ENCODE measurements at places on chromosomes 6 and 20.

- DNase-seq, result no peak
Measured at GRCh38 chr6:79943133-79943532, 4.2 kb downstream of the ELOVL4 start.

DNA sequence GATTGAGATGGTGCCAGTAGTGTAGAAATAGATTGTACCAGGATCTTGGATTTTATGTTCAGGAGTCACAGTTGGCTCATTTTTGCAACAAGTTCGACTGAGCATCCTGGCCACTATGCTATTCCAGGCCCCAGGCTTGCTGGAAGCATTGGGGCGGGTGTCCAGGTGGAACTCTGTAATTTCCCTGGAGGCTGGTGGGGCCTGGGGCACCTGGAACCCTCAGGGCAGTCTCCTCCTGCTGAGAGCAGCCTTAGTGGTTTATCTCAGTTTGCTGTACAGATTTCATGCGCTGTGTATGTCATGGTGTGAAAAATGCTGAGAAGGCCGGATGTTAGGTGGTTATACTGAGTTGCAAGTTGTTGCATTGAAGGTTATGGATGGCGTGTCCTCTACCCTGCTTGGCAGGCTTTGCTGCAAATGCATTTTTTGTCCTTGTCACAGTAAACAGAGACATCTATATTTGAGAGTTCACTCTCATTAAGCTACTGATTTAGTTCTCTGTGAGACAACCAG, 135.1 kb upstream of the MYLIP start:
- DNase-seq, result no peak

DNA sequence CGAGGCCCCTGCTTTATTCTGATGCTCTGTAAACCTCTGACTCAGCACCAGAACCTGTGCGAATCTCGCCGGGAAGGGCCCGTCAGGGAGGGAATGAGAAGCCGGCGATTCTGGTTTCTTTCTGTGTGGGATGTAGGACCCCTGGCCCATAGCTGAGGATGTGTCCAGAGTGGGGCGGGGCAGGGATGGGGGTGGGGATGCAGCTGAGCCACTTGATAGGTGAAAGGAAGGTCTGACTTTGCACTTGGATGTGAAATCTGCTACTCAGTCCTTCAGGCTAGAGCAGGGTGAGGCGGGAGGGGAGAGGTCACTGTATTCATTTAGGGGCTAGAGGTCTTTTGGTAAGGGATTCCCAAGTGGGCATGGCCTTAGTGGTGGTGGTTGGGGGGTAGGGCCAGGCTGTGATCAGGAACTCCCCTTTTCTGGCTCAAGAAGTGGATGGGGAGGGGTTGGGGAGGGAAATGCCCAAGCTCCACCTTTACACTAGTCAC, 2.3 kb downstream of the TOX2 start:
- peak; percentile 49 for DNase-seq

DNA sequence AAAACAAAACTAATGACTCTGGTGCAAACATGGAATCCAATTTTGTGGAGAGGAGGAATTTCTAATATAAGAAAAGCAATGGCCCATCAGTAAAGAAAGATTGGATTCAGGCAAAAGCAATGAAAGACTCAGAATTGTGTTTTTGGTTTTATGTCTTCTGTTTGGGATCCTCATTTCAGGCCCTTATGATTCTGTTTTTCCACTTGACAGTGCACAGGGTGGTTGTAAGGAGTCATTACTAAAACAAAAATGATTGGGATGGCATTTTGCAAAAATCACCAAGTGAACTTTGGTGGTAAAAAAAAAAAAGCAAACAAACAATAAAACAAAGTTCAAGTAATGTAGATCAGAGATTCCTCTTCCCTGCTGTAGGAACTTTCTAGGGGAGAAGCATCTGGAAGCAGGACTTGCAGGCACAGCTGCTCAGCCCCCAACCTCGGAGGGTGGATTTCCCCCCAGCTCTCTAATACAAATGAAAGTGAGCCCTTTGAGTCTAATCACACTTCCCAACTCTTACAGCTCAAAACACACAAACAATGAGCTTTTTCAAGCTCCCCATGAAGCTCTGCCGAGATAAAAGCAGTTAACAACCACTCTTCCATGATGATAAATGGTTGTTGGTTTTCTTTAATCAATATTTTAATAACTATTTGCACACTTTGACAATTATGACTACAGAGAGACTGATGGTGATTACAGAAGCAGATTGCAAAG, 177.7 kb downstream of the ZDHHC14 start:
- no peak for DNase-seq

DNA sequence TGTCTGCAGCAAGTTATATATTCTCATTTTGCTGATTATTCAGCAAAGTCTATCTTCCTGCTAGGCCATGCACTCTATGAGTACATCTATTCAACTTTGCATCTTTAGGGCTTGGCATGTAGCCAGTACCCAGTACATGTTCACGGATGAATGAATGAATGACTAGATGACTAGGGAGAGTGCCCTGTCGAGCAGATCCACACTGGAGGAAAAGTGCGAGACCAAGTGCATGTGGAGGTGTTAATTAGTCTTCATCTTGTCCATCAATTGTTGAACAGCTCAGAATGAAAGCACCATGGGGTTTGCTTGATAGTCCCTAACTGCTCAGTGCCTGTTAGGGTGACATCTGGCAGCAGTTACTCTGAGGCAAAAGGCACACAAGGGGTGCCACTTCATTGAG, 30.4 kb downstream of the TM9SF4 start:
- no peak for DNase-seq

DNA sequence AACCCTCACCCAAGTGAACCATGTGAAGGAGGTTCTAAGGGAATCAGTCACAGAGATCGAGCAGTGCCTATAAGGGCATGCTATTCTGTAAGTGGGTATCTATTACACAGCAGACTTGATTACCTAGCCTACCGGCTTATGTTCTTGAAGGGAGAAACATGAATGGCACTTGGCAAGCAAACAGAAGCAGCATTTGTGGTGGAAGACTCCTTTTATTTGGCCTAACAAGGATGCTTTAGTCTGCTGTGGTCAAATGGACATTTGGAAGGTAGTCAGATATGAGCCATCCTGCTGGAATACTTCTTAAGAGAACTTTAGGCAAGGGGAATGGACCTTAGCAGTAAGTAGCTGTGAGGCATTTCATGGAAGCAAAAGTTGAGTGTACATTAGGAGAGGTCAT, 126.3 kb downstream of the COL12A1 start:
- no peak for DNase-seq

- DNase-seq, result no peak
Measured at GRCh38 chr6:146550911-146551310, 7.3 kb downstream of the RAB32 start.

DNA sequence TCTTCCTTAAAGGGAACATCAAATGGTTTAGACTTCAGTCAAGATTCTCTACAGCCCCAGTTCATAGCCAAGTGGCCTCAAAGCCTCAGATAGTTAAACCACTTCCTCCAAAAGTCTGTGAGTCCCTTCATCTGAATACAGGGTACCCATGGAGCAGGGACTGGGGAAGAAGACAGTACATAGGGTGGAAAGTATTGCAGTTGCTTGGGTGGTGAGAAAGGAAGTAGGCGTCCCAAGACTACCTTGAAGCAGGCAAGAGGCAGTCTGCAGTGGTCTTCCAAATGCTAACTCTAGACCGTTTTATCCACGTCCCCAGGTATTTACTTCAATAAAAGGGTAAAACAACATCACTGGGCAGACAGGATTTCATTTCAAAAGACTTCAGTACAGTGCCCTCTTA, 2.0 kb downstream of the FYN start:
- DNase-seq, result no peak
